Stimulated activated CD4-positive, alpha-beta T cell treated with anti-CD3 and anti-CD28 coated beads, Interleukin-2, amount 100 ng/mL, for 24 hours (primary cell): ENCODE measurements at places on chromosomes 4 and X.

DNA sequence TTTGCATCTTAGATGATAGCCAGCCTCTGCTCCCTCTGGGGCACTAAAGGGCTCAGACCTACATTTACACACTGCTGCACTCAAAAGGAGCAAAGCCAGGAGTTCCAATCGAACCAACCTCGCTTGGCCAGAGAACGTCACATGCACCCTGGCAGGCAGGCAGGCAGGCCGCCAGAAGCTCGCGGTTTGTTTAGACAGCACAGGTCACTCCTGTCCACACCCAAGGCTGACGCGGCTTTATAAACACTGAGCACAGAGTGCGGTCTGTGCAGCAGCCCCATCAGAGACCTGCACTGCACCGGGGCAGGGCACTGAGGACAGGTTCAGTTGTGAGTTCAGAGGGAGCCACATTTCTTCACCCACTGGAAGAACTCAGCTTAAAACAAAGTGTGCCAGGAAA is 143.9 kb downstream of the BCOR start:
- DNase-seq = no peak

DNA sequence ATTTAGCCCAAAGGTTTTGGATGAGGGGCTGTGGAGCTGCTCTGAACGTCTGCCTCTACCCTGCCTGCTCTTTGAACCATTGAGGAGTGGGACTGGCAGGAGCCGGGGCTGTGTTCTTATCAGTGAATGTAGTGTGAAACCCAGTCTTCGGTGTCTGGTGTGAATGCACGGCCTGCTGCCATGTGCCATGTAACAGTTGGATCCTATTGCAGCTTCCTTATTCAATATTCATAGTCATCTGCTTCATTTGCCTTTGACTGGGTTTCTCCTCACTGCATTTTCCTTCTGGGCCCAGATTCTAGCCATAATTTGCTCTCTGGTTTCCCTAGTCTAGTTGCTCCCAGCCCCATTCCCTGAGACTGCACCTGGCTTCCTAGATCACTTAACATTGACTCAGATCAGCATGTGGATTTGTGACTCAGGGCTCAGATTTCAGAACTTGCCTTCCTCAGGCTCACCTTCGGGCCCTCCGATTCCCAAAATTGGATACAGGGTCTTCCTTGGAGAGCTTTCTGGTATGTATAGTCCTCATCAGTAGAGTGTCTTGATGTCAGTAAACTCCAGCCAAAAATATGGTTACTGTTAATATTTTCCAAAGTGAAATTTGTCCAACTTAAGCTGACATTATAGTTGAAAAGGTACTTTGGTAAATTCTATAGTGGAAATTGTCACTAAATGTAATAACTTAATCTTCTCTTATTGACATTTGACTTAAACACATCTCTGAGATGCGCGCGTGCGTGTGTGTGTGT is 94.0 kb upstream of the DDIT4L start:
- DNase-seq = no peak

- peak; percentile 55 for DNase-seq
These were observed 12.0 kb downstream of the TMEM187 start for GRCh38 chrX:153984351-153985178.

GRCh38 chr4:179768996-179769395 is 2326.8 kb upstream of the AGA start:
- no peak for DNase-seq
